ENCODE measurements at places on chromosomes 7 and 10. TPM values are rescaled to one million over a fixed set of nuclear protein-coding genes. Genes with fewer than 3 reads are reported as not detected.
A peak's percentile ranks its signal among the peaks of the same experiment; 100 is the strongest.

- DNase-seq: no peak
Observed at GRCh38 chr7:20276705-20277472, 53.8 kb upstream of the ITGB8 start.

GRCh38 chr10:3473271-3473670 lies 300.7 kb upstream of the PITRM1 start:
- no peak for DNase-seq

DNA sequence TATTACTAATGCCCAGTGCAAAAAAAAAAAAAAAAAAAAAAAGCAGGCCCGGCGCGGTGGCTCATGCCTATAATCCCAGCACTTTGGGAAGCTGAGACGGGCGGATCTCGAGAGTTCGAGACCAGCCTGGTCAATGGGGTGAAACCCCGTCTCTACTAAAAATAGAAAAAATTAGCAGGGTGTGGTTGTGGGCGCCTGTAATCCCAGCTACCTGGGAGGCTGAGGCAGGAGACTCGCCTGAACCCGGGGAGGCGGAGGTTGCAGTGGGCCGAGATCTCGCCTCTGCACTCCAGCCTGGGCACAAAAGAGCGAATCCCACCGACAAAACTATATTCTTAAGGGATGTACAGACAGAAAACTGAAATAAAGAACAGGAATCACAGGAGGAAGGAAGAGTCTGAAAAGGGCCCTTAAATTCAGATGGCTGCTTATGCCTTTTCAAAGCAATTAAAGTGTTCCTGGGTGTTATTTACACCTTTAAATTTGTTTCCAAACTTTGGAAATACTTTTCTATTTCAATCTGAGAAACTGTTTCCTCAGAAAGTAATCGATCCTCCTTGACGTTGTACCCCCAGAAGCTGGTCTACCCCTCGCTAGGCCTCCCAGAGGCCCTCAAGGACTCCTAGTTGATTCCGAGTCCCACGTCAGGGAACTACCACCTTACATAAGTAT lies 2.0 kb upstream of the KMT2E start:
- DNase-seq: peak; percentile 57

GRCh38 chr7:127803626-127804025 lies 151.6 kb downstream of the SND1 start:
- DNase-seq: no peak

DNA sequence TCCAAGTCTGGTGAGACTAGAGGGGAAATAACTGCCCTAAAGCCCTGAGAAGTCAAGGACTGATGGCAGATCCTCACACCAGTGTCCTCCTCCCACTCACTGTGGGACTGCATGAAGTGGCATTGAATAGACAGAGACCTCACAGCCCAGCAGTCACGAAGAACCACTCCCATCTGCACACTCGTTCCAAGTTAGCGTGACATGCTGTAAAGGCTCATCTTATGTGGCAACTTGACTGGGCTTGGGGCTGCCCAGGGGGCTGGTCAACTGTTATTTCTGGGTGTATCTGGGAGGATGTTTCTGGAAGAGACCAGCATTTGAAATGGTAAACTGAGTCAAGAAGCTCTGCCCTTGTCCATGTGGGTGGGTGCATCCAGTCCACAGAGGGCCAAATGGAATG lies 104.7 kb downstream of the ADARB2 start:
- DNase-seq: no peak

DGKI gene
- total RNA-seq: 29.9 TPM

DNA sequence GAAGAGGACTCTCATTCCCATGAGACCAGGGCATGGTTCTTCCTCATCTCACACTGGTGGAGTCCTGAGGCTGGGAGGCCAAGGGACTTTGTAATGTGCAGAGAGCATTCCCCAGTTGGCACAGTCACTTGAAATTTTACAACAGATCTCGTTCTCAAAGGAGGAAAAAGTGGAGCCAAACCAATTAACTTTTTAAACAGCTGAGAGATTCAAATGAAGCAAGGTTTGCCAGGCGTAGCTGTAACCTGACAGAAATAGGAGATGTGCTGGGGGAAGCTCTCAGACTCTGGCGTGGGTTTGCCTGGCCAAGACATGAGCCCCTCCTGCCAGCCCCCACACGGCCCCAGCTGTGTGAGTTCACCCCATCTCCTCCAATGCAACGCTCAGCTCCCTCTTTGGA lies 12.0 kb upstream of the CPXM2 start:
- DNase-seq: no peak

DNA sequence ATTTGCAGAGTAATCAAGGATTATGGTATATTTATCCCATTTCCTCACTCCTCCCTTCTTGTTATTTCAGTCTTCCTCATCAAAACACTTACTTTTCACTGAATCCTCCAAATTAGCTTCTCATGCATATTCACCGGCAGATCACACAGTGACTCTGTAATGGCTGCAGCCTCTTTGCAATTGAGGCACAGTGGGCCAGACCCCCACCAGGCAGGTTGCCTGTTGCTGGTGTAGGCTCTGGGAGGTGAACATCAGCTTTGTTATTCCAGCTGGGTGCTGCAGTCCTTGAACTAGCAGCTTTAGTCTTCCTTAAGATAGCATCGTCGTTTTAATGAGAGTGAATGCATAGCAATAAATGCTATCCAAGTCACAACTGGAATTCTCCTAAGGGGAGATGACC lies 449.3 kb downstream of the CNTNAP2 start:
- no peak for DNase-seq

GRCh38 chr10:17109046-17109445 lies 20.6 kb downstream of the CUBN start:
- no peak for DNase-seq

GRCh38 chr7:135704074-135704473 lies 23.9 kb downstream of the SLC13A4 start:
- DNase-seq: no peak

DNA sequence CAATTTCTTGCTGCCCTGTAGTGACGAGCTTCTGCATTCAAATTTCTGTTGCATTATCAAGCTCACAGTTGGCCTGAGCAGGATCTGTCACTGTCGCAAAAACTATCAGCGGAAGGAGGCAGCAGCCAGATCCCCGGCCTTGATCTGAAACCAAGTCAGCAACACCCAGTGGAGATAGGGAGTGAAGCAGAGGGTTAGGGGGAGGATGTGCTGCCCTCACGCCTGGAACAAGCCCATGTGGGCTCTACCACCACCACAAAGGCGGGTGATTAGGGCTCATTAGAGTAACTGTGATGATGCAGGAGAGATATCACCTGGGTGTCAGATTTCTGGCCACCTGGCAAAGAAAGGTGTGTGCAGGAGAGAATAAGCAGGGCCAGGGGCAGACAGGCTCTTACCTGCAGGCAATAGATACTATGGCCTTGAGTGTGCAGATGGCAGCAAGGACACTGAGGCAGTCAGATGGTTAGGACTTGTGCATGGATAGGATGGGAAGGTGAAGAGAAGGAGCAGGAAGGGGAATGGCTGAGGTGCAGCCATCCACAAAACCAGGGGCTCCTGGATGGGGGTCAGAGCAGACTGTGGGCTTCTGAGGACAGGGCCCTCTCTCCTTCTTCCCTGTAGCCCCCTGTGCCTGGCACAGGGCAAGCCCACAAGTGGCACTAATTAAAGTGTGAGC lies 417.3 kb downstream of the RPS24 start:
- DNase-seq: no peak

ITIH5 gene
- not detected for total RNA-seq

GRCh38 chr7:4436936-4437335 lies 245.2 kb upstream of the FOXK1 start:
- DNase-seq: no peak

DNA sequence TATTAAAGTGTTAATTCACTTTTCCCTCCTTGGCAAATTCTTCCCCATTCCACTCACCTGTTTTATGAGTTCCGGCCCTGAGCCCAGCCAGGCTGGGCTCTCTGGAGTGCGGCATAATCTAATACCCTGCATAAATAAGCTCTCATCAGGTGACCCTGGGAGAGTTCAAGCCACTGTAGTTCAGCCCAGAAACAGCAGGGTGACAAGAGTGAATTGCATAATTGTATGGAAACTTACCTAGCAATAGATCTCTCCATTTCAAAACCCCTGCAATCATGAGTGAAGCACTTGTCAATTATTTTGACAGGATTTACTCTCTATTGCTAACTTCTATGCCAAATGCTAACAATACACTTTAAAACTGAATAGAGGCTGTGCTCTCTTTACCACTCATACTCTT lies 94.7 kb downstream of the OSBPL3 start:
- no peak for DNase-seq

GRCh38 chr10:121797490-121797889 lies 130.3 kb downstream of the ATE1 start:
- DNase-seq: no peak

VSTM4 gene
- 9.5 TPM for total RNA-seq

ZNF239 gene
- total RNA-seq: 7.6 TPM

SPDYE11 gene
- not detected for total RNA-seq
